ENCODE measurements at places on chromosomes 3 and 15. TPM values are rescaled to one million over a fixed set of nuclear protein-coding genes. Genes with fewer than 3 reads are reported as not detected.

DNA sequence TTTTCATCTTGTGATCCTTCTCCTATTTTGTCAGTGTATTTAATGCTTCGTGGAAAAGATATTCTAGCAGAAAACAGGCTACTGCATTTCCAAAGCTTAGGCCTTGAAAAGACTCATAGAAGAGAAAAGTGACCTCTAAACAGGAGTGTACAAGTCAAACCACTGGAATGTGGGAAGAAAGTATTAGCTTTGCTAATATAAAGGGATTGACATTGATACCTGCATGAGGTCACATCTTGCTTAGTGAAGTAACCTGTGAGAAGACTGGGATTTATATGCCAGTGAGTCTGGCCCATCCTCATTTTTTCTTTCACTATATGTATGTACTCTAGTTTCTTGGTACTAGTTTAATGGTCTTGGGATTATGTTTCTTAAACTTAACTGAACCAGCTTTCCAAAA, 132.9 kb upstream of the TMC3 start:
- peaks cover 4% of the 10 kb centered on the region for H3K4me1 ChIP-seq
- H3K36me3 ChIP-seq, result no peaks in the 10 kb centered on the region
- peaks cover 2% of the 10 kb centered on the region for H3K27me3 ChIP-seq
- H3K27ac ChIP-seq, result no peak overlapping the region

Gene UTS2B
- total RNA-seq, result not detected

DNA sequence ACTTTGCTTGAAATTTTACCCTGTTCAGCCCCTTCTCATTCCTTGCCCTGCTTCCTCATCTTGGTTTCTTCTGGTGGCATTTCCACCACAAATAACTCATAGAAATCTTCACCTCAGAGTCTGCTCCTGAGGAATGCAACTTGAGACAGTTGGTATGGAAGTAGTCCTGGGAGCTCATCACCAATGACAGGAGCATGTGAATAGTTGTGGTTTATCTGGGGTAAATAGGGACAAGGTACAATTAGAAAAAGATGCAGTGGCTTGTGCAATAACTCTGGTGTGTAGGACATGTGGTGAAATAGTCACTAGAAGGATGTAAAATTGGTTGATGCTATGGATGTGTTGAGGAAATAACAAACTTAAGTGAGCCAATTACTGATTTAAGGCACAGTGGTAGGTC, 72.7 kb upstream of the CHRNA7 start:
- no peak overlapping the region for H3K4me3 ChIP-seq
- H3K4me1 ChIP-seq, result no peaks in the 10 kb centered on the region
- no peak overlapping the region for H3K27ac ChIP-seq
- no peak for DNase-seq

Gene ITGA11
- 0.02 TPM for total RNA-seq

Gene GOLGA8T
- not detected for total RNA-seq

Measured in activated naive CD4-positive, alpha-beta T cell treated with anti-CD3 and anti-CD28 coated beads for 36 hours (primary cell).